ENCODE measurements at places on chromosomes 4 and X.

DNA sequence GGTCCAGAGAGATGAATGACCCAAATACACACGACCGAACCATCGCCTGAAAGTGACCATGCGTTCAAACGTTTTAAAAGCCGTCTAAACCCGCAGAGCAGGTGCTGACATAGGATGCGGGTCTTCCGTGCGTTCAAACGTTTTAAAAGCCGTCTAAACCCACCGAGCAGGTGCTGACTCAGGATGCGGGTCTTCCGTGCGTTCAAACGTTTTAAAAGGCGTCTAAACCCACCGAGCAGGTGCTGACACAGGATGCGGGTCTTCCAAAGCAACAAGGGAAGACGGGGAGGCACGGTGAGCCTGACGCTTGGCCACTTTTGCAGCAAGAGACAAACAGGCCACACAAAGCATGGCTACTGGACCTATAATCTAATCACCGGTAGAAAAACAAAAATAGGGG lies 47.2 kb downstream of the GAK start:
- no peak for DNase-seq

- no peak for DNase-seq
These were observed 10.6 kb upstream of the MND1 start for GRCh38 chr4:153333874-153334273.

DNA sequence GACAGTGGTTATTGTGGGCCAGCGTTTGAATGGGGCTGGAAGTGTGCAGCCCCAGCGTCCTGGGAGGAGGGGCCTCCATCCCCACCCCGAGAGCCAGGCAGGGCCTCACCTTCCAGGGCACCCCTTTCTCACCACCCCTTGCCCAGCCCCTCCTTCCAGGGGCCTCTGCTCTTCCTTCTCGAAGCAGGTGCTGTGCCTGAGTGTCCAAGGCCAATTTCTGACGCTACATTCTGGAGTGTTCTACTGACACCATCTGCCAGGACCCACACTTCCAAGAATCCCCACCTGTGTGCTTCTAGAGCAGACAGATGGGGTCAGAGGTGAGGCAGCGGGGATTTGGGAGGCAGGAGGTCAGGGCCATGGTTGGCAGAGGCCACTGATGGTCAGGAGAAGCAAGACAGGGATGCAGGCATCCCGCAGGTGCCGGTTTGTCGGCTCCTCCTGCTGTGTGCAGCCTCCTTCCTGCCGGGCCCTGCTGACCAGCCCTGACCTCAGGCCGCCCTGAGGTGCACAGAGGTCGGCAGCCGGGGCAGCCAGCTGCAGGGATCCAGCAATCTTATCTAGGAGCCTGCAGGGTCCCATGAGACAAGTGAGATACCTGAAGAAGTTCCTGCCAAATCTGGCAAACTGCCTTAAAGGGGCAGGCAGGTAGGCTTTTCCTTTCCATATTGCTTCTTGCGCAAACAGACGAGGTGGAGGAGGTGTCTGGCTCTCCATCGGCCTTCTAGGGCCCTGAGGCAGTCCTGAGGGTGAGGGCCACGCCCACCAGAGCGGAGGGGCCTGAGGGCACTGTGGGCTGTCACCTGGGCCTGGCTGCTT lies 18.8 kb downstream of the MSANTD1 start:
- no peak for DNase-seq

GRCh38 chr4:7059662-7060061 lies 8.2 kb downstream of the GRPEL1 start:
- DNase-seq = no peak

- no peak for DNase-seq
These were observed 56.0 kb downstream of the MAD2L1 start for GRCh38 chr4:120010646-120011045.

DNA sequence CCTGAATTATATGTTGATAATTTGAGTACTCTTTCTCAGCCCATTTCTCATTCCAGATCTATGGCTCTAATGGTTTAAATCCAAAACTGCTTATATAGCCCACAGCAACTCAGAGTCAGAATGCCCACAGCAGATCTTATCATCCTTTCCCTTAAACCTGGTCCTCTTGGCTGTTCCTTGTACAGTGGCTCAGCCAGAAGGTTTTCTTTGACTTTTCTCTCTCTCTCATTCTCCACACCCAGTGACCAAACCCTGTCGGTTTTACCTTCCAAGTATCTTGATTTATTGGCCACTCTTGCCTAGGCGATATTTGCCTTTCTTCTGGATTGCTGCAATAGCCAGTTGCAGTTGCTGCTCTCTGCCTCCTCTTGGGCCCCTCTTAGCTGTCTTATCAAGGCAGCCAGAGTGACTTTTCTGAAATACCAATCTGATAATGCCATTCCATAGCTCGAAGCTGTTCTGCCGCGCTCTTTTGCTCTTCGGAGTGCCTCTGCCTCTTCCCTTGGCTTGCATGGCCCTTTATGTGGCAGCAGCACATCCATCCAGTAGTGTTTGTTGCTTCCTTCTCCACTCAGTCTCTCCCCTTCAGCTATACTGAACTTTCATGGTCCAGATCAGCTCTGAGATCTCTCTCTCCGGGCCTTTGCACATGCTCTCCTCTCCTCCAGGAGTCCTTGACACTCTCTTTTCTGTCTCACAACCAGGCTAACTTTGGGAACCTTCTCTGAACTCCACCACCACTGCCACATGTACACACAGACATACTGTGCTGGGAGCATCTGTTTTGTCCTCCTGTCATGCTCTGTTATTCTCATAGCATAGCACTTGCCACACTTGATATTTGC lies 11.8 kb downstream of the GAB1 start:
- no peak for DNase-seq

- no peak for DNase-seq
These were observed 65.0 kb downstream of the ATXN3L start for GRCh38 chrX:13254870-13255269.

DNA sequence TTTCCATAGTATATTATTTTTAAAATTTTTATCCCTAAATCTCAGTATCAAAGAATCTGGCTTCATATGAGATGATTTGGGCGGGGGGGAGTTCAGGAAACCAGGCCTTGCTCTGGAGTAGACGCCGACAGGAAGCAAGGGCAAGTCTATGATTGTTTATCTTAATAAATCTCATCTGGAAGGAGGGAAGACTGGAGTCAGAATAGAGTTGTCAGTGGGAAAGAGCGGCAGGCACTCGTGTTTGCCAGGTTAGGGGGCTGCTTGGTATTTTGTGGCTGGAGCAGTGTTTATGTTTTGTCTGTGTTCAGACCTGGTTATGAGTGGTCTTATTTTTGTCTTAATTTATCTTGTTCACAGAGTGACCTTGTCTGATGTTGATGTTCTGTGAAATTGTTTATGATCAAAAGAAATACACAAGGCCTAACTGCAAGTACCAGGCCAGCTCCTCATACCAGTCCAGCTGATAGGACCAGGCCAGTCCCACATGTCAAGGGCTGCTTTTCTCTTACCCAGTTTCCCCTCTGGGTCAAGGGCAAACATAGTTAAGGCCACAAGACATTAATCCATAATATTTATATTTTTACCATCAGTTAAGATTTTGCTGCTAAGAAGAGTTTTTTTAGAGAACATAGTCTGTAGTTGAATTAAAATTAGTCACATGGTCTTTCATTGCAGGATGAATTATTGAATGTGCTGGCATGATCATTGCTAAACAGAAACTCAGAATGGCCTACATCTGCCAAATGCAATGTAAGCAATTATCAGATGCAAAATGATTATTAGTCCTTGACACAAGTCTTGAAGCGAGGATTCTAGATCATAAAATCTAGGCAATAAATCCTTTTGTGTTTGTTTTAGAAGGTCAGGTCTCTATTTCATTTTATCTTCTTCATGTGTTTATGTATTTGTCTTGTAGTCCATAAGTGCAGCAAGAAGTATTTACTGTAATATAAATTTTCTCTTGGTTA lies 176.5 kb downstream of the GASK1B start:
- DNase-seq = no peak

DNA sequence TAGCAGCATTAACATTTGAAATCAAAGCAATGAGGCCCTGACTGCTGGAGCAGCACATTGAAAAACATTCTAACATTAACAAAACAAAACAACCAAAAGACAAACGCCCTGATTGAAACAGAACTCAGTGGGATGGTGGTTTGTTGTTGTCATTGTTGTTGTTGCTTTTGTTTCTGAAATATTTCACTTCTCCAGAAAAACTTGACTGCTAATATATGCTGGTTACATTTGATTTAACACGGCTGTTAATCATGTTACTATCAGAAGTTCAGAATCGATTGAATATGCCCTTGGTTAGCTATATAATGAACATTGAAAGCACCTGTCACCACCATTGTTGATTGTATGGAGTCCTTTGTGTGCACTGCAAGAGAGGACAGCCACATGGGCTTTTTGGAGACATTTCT lies 790.4 kb upstream of the GALNTL6 start:
- no peak for DNase-seq

- DNase-seq = peak; percentile 89
These were observed 48.0 kb upstream of the HDAC8 start for GRCh38 chrX:72620550-72621145.

GRCh38 chr4:66602622-66603021 lies 932.3 kb upstream of the EPHA5 start:
- no peak for DNase-seq

DNA sequence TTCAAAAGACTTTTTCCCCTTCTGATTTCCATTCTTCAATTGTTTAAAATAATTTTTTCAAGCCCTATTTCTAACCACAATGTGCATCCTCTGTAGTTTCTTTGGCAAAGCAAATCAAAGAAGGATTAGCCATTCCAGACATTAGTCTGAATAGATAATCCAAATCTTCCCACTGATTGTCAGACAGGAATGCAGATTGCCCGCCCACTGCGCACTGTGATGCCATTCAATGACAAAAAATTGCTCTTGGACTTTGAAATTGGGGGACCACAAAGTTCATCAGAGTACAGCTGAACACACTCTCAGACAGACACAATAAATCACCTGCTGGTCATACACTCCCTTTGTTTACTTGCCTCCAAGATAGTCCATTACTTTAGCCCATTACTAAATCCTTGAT lies 216.5 kb upstream of the DKK2 start:
- no peak for DNase-seq

- DNase-seq = peak; percentile 50
These were observed 62.7 kb downstream of the TRIM2 start for GRCh38 chr4:153266988-153267387.

DNA sequence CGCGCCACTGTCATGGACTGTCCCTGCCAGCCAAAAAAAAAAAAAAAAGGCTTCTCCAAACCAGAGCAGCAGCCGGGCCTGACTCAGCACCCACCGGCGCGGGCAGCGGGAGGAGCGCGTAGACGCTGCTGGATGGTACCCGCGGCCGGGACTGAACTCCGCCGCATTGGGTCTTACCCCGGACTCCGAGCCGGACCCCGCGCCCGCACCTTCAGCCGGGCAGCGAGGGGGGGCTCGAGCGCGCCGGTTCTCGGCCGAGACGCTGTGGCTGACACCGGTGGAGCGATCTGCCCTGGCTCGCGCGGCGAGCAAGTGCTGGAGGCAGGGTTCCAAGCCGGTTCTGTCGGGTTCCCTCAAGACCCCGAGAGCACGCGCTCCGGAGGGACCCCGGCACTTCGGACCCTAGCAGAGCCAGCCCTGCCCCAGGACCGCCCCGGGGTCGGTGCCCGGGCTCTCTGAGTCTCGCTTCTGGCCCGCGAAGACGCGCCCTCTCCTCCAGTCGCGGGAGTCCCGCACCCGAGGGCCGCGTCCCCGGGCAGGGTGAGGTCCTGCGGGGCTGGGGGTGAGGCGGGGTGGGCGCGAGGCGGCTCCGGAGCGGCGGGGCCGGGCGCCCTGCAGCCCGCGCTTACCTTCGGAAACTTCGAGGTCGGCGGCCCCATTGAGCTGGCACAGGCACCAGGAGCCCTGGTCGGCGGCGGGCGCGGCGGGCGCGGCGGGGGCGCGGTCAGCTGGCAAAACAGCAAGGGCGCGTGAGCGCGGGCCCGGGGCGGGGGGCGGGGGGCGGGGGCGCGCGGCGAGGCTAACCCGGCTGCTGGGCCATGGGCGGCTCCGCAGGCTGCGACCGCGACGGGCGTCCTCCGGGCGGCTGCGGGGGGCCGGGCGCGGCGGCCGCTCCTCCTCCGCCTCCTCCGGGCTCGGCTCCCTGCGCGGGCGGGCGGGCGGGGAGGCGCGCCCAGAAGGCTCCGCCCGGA lies 11.8 kb upstream of the MAN2B2 start:
- peak; percentile 57 for DNase-seq

DNA sequence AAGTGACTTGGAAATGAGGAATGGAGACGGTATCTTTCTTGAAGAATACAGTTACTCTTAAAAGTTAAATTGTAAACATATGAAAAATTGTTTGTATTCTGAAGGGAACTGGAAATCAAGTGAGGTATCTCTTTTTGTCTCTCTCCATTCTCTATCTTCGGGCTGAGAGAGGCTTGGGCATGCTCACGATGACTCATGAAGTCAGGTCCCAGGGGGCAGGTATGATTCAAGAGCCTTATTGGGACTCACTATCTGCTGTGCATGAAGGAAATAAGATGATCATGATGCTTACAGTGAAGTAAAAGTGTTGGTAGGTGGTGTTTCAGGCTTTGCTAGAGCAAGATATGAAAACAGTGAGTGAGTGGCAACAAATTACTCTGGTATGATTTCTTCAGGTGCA lies 200.4 kb upstream of the PITX2 start:
- no peak for DNase-seq

GRCh38 chr4:148216321-148216720 lies 225.9 kb downstream of the NR3C2 start:
- no peak for DNase-seq

DNA sequence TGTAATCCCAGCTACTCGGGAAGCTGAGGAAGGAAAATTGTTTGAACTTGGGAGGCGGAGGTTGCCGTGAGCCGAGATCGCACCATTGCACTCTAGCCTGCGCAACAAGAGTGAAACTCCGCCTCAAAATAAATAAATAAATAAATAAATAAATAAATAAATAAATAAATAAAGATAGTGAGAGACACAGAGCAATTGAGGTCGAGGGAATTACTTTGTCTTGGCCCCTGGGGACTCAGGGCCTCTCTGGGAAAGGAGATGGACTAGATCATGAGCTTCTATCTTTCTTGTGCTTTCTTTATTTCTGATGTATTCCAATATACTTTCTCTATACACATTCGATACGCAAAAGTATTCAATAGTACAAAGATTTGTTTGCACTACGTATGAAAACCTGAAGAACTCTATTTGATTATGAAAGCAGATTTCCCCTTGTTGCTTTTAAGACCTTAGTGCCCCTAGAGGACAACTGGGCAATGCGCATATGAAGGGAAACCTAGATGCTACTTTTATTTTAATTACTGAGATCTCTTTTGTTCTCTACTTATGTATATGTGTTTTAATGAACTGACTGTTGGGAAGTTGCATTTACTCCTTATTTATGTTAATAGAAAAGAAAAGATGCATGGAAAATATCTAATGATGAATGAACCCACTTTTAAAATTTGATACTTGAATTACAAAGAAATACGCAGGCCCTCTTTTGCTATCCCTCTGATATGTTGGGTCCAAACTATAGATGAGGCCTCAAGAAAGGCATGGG lies 12.8 kb upstream of the ELOVL6 start:
- DNase-seq = peak; percentile 47

GRCh38 chrX:34956916-34957315 lies 14.3 kb downstream of the FAM47B start:
- DNase-seq = peak; percentile 38

DNA sequence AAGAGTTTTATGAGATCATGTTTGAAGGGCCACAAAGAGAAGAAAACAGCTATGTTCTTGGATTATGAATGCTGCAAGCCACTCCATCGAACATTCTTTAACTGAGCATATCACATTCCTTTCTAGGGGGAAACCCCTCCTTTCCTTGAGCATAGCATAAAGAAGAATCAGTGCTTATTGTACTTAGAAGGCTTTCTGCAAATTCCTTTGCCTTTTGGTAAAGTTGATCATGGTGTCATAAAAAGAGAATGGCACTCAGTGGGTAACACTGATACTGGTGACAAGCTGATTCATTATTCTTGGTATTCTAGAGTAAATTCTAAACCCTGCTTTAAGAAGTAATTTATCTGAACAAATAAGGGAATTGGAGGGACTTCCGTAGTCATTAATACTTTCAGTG lies 88.5 kb upstream of the GPR34 start:
- peak; percentile 73 for DNase-seq

Measured in astrocyte of the hippocampus (primary cell).